Activated CD4-positive, alpha-beta T cell treated with anti-CD3 and anti-CD28 coated beads, Interleukin-2, amount 50 U/mL, for 16 hours (primary cell): ENCODE measurements at places on chromosomes 13 and 19.

- no peak for DNase-seq
Measured at GRCh38 chr13:30033681-30034457, 183.5 kb upstream of the UBL3 start.

DNA sequence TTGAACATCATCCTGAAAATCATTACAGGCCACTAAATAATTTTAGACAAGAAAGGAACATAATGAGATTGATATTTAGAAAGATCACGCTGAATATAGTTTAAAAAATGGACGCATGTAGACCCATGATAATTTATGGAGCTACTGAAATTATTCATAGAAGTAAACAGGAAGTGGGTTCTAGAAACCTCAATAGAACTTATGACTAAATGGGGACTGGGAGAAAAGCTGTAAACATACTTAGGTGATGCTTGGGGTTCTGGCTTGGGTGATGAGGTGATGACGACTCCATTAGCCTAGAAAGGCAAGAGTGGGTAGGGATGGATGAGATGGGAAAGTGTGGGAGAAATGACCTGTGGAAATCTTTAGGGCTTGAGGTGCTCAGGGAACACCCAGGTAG, 484.0 kb downstream of the MYO16 start:
- DNase-seq, result peak; percentile 26

GRCh38 chr19:57269515-57270250, 10.6 kb upstream of the ZNF460 start:
- peak; percentile 17 for DNase-seq

DNA sequence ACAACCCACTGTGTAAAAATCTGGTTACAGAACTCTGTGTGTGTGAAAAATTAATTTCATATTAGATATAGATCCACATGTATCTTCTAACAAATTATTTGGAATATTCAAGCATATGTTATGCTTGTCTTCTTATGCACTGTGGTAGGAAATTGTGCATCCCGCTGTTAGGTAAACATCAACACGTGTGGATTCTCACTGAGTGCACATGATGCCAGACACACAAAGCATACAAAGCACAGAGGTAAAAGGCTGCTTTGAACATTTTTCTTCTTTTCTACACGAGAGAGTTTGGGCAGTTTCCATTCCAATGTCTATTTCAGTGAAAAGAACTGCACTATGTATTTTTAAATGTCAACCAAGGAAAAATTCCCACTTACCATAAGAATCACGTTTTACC, 354.9 kb downstream of the PCDH9 start:
- DNase-seq, result no peak

- no peak for DNase-seq
Measured at GRCh38 chr13:73065665-73066340, 7.0 kb downstream of the KLF5 start.

DNA sequence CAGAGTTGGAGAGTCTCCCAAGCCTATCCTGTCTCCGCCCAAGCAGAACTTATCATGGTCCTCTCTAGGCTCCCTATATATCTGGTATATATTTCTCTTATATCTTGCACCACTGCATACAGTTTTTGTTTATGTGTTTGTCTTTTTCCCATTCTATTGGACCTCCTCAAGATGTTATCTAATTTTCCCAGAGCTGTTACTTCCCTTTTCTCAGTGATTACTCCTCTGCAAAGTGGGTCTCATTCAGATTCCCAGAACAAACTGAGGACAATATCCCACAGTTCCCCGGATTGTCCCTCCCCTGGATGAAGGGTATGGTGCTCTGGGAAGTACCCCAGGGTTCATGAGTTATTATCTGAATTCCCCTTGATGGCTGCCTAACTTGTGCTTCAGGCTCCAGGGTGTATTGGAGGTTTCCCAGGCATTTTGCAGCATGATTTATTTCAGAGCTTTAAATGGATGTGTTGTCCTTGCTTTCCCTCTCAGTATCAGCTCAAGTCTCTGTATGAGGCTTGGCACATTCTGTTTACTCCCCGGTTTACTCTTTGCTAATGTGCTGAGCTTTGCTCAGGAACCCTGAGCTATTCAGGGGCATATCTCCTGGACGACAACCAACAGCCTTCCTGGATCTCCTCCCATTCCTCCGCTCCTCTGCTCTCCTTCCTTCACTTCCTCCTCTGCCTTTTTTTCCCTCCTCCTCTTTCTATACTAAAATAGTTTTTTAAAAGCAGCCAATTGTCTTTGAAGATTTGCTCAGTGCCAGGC, 329.3 kb downstream of the SPRY2 start:
- DNase-seq, result no peak

GRCh38 chr19:44401139-44402115, at the start of gene ZNF285:
Gene ZNF285, minus strand, starts transcription at chr19:44401608. Its CDS starts 4,395 bp downstream, at chr19:44397213.
- DNase-seq, result peak; percentile 74

GRCh38 chr19:47406711-47407416, 12.5 kb downstream of the MEIS3 start:
- no peak for DNase-seq

GRCh38 chr19:45528149-45528743, 21.0 kb downstream of the VASP start:
- DNase-seq, result no peak

DNA sequence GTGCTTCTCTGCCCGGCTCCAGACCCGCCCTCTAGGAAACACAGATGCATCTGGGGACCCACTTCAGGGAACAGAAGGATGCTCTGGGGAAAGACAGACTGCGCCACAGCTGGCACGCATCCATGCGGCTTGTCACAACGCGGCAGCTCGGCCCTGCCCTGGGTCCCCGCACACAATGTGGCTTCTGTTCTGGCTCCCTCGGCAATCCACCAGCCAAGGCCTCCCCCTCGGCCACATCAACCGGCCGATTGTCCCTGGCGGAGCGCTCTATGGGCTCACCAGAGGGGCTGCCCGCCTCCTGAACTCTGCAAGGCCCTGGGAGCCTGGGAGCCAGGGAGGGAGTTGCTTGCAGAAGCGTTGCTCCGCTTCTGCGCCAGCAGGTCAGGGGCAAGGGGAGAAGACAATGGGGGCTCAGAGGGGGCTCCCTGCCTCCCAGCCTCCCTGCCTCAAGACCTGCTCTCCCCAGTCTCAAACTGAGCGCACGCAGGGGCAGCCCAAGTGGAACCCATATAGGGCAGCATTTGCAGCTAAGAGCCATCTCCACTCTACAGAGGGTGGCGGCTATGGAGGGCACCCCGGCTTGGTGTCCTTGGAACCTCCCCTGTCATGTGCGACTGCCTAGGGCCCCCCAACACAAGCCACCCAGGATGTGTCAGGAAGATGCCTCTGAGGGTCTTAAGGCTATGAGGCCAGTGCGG, 37.9 kb downstream of the MLLT1 start:
- no peak for DNase-seq

DNA sequence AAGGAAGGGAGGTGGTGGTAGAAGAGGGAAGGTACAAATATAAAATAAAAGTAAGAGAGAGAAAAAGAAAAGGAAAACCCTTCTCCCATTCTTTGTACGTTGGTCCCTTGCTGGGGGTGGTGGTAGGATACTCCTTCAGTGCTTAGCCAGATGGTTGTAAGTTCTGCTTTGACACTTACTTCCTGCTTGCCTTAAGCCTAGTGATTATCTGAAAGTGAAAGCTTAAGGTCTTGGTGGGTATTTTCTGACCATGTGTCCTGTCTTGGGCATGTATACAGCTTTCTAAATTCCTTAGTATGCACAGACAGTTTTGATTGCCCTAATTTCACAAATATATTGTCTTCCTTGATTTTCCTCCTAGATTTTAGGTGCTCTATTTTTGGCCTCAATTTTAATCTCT, 314.8 kb downstream of the PCDH17 start:
- DNase-seq, result no peak

GRCh38 chr13:109776575-109776974, 9.8 kb downstream of the IRS2 start:
- DNase-seq, result no peak

GRCh38 chr13:74136084-74136658, 2.0 kb upstream of the KLF12 start:
- no peak for DNase-seq

DNA sequence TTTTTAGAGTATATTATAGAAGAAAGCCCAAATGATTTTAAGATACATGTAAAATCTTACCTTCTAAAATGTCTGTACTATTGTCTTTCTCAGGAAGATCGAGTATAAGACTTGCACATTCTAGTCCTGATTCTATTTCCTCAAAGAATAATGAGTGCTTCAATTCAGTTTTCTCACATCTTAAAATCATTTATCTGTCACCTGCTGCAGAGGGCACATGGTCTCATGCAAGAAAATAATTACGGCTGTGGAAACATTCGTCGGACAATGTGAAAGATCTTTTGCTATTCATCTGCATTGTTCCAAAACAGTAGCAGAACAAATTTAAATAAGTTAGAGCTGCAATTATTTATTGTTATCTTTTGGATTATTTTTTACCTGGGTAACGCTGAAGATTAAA, 1403.5 kb downstream of the PCDH9 start:
- no peak for DNase-seq

GRCh38 chr19:51568456-51568855, 2.6 kb upstream of the ZNF175 start:
- DNase-seq, result no peak

GRCh38 chr19:45448887-45449299, 18.9 kb upstream of the FOSB start:
- DNase-seq, result no peak

- DNase-seq, result no peak
Measured at GRCh38 chr19:55092423-55093318, 17.0 kb downstream of the EPS8L1 start.

GRCh38 chr13:20901668-20902437, 693 bp downstream of the XPO4 start:
- peak; percentile 50 for DNase-seq

GRCh38 chr13:67224148-67224846, 5.8 kb downstream of the PCDH9 start:
- peak; percentile 55 for DNase-seq

- no peak for DNase-seq
Measured at GRCh38 chr13:30746791-30747190, 11.4 kb downstream of the ALOX5AP start.

DNA sequence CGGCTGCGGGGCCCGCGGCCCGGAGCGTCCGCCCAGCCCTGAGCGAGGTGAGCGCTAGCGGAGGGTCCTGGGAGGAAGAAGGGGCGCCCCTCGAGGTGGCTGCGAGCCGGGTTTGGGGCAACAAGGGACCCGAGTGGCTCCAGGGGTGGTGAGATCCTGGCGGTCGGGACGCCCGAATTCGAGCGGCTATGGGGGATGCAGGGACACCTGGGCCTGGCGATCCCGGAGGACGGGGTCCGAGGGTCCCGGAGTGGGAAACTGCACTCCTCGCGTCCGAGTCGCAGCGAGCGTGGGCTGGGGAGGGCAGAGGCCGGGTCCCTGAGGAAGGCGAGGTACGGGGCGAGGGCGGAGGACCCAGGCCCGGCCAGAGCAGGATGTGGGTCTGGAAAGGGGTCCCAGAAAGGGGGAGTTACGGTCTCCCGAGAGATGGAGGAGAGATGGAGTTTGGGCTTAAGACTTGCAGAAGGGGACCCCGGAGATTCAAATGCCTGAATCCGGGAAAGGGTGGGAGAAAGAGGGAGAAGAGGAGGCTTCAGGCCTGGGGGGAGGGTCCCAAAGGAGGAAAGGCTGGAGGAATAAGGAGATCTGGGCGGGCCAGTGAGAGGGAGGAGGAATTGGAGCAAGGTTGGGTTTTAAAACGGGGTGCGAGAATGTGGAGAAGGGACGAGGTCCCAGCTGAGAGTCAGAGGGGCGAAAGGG, 542 bp downstream of the CACNG7 start:
- no peak for DNase-seq

- no peak for DNase-seq
Measured at GRCh38 chr13:93535251-93535650, 308.6 kb downstream of the GPC6 start.

DNA sequence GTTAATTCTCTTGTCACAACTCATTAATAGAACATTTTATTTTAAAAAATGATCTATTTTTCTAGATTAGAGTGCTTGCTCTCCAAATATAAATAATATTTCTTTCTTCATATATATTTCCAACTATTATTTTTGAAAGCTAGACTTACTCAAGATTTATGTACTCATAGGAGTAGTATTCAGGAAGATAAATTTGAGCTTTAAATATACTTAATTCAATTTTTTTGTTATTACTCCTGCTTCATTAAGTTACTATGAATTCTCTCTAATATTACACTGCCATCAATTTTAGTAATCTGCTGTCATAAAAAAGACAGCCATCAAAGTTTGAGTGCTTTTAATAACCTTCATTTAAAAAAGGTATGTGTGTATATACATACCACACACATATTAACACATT, 161.9 kb upstream of the PCDH9 start:
- no peak for DNase-seq

DNA sequence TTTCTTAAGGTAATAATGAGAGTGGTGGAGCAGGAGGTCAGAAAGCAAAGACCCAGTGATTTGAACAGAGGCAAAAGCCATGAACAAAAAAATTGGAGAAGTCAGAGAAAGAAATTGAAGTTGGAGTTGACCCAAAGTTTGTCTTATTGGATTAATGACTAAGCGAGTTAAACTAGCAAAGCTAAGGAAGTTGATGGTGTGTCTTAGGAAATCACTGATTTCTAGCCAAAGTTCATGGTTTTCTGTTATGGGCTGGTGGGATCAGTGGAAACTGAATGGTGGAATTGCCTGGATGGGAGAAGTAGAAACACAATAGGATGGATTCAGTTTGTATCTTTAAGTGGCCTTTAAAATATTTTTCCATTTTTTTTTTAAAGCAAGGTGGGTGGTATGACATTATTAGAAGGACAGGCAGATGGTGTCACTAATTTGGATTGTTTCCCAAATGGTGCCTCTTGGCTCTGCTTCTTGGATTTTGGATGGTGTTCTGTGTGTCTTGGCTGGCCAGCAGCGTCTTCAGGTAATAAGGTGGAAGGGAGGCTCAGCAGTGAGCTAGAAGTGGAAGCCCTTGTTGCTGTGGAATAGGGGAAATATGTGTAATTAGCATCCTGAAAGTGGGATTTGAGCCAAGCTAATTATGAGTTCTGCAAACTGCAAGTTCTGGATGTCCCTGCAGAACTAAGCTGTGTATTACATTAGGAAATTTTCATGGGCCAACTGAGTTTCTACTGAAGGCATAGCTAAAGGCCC, 302.9 kb downstream of the LMO7 start:
- DNase-seq, result no peak

DNA sequence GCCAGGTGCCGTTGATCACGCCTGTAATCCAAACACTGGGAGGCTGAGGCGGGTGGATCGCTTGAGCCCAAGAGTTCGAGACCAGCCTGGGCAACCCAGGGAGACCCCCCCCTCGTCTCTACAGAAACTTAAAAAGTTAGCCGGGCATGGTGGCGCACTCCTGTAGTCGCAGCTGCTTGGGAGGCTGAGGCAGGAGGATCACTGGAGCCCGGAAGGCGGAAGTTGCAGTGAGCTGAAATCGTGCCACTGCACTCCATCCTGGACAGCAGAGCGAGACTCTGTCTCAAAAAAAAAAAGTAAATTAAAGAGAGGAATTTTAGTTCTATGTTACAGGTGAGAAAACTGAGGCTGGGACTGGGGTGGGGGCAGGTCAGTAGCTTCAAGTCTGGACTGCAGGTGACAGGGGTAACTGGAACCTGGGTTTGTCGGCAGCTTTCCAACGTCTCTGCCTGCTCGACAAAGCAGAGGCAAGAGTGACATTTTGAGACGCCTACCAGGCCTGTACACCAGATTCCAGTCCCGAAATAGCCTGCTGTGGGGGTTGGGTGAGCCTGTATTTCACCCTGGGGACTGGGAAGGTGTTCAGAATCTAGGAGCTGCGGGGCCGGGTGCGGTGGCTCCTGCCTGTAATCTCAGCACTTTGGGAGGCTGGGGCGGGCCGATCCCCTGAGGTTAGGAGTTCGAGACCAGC, 1.2 kb downstream of the SELENOW start:
- DNase-seq, result no peak
